ENCODE measurements at places on chromosomes 13 and 19. TPM values are rescaled to one million over a fixed set of nuclear protein-coding genes. Genes with fewer than 3 reads are reported as not detected.

PIH1D1 gene
- total RNA-seq: 69.4 TPM

ZSCAN4 gene
- total RNA-seq: not detected

SYNE4 gene
- total RNA-seq: 0.22 TPM

ZNF441 gene
- not detected for total RNA-seq

CCDC122 gene
- 10.0 TPM for total RNA-seq

SCN1B gene
- 0.82 TPM for total RNA-seq

GRIN2D gene
- total RNA-seq: 0.25 TPM

FCER2 gene
- not detected for total RNA-seq

ATP5F1D gene
- total RNA-seq: 37.2 TPM

B3GNT8 gene
- total RNA-seq: not detected

Data from NCI-H460 (cell line).